ENCODE measurements at places on chromosomes 1 and 21. TPM values are rescaled to one million over a fixed set of nuclear protein-coding genes. Genes with fewer than 3 reads are reported as not detected.

DNA sequence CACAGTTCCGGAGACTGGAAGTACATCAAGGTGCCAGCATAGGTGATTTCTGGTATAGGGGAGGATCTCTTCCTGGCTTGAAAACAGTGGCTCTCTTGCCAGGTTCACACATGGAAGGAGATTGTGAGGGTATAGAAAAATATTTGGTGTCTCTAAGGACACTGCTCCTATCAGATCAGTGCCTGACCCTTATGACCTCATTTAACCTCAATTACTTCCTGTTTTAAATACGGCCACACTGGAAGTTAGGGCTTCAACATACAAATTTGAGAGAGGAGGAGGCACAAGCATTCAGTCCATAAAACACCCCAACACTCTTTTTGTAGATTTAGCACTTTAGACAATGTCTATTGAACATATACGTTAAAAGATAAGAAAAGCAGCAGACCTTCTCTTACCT, 37.0 kb downstream of the COL6A1 start:
- no peak for DNase-seq

GRCh38 chr1:115062542-115063004, 26.7 kb downstream of the TSPAN2 start:
- peak; percentile 78 for DNase-seq

DNA sequence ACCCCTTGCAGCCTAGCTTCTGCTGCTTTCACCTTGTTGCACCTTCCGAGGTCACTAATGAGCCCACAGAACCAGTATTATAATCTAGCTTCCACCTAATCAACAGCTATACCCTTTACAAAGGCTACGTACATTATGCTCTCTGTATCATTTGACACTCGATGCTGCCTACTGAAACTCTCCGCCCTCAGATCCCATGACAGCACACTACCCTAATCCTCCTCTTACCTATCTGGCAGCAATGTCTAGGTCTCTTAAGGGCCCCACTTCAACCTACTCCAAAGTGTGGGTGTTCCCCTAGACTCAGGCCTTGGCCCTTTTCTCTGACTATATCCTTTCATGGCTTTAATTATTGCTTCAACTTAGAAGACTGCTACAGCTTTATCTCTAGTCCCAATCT, 4.8 kb upstream of the MRPS21 start:
- no peak for DNase-seq

DNA sequence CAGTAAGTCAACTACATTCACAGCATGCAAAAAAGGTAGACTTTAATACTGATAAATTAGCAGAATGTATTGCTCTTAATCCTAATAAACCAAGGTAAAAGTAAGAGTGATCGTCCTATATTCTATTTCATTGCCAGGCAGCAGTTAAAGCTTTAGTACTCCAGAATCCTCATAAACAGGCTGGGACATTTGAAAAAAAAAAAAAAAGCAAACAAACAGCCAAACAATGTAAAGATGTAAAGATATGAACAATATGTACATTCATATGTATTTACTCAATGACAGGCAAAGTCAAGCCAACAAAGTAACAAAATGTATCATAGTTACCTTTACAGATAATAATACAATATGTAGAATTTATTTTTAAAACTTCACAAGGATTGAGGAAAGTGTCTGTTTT, 383.6 kb downstream of the COL11A1 start:
- no peak for DNase-seq

- DNase-seq, result no peak
Observed at GRCh38 chr1:174209347-174210187, 50.2 kb downstream of the RABGAP1L start.

- DNase-seq, result no peak
Observed at GRCh38 chr1:84374991-84375696, 23.1 kb upstream of the DNASE2B start.

Gene PRAMEF18
- not detected for total RNA-seq

GRCh38 chr1:34128186-34128889, 36.7 kb downstream of the CSMD2 start:
- peak; percentile 24 for DNase-seq

Gene PDC
- not detected for total RNA-seq

Gene TNFAIP8L2
- total RNA-seq, result 3.7 TPM

DNA sequence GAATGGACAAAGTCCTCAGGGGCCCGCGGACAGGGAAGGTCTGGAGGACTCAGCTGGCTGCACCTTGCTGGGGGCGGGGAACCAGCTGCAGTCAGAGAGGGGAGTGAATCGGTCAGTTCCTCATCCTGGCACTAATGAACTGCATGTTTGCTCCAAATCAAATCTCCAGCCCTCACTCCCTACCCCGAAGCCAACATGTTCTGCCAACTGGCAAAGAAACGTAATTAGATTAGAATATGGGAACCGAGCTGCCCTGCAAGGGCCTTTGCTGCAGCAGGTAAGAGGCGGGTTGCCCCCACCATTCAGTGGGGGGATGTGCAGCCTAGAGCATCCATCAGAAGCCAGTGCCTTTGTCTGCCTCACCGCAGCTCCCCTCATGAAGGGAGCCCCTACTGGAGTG, 121.1 kb downstream of the AJAP1 start:
- DNase-seq, result no peak

DNA sequence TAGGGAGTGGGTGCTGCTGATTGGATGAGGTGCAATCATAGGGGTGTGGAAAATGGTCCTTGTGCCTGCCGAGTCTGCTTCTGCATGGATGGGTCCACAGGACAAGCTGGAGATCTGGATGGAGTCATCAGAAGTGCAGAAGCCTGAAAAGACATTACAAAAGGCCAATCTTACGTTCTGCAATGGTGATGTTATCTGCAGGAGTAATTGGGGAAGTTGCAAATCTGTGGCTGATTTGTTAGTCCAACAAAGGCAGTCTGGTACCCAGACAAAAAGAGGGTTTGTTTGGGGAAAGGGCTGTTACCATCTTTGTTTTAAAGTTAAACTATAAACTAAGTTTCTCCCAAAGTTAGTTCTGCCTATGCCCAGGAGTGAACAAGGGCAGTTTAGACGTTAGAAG, 166.5 kb downstream of the PGBD5 start:
- no peak for DNase-seq

DNA sequence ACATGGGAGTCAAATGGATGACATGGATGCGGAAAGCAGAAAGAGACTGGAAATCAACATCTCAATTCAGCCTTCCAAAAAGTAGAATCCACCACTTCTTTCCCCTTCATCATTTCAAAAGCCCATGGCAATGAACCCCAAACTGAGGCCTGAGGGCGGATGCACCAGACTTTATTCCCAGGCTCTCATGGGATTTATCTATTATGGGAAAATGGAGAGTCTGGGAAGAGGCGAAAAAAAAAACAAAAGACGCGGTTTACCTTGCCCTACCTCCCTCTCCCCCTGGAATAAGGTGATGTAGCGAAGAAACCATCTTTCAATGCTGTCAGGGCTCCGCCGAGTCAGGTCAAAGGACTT, 624 bp downstream of the KIFAP3 start:
- no peak for DNase-seq

DNA sequence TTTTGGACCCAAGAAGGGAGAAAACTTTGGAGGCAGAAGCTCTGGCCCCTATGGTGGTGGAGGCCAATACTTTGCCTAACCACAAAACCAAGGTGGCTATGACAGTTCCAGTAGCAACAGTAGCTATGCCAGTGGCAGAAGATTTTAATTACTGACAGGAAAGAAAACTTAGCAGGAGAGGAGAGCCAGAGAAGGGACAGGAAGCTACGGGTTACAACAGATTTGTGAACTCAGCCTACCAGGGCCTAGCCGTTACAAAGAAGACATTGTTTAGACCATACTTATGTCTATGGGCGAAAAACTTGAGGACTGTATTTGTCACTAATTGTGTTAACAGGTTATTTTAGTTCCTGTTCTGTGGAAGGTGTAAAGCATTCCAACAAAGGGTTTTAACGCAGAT, 10.4 kb upstream of the ACOT11 start:
- no peak for DNase-seq

DNA sequence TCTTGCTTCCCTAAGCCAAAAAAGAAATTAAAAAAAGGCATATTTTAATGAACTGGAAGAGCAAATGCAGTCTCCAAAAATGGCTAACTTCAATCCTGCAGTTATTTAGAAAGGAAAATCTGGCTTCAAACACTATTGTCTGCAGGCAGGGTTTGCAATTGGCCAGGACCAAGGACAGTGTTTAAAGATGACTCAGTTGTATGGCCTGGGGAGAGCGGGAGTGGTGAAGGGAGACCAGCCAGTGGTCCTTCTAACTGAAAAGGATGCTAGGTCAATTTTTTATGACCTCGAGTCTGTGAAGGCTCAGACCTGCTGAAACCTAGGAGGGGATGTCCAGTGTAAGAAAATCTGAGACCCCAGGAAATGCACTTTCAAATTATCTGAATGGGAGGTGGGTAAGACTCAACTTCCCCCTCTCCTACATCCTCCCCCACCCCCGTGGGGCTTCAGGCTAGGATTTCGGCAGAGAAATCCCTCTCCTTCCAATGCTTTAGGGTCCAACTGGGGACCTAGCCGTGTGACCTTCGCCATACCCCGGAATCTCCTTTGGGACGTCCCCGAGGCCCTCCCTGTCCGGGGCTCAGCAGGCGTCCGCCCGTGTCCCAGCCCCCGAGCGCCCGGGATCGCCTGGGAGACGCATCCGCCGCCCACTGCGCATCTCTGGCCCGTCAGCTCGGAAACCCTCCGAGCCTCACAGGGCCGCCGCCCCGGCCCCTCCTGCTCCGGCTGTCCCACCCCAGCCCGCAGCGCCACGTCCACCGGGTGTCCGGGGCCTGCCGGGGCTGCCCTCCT, 602 bp upstream of the RIMKLA start:
- no peak for DNase-seq

Gene OR6N1
- total RNA-seq, result not detected

GRCh38 chr1:27571439-27572018, 32.4 kb downstream of the AHDC1 start:
- DNase-seq, result no peak

Data from right cardiac atrium (tissue), 5 donors.